ENCODE measurements at places on chromosomes 4 and X. TPM values are rescaled to one million over a fixed set of nuclear protein-coding genes. Genes with fewer than 3 reads are reported as not detected.

- DNase-seq, result peak; percentile 18
Observed at GRCh38 chr4:71026086-71026485, 32.6 kb downstream of the DCK start.

- DNase-seq, result peak; percentile 75
Observed at GRCh38 chr4:78951862-78952472, 12.7 kb upstream of the PAQR3 start.

Gene SMIM14
- 64.2 TPM for total RNA-seq

Gene RAB33A
- 2.9 TPM for total RNA-seq

Gene TRIM61
- total RNA-seq, result 0.54 TPM

Gene BMX
- 1.4 TPM for total RNA-seq

DNA sequence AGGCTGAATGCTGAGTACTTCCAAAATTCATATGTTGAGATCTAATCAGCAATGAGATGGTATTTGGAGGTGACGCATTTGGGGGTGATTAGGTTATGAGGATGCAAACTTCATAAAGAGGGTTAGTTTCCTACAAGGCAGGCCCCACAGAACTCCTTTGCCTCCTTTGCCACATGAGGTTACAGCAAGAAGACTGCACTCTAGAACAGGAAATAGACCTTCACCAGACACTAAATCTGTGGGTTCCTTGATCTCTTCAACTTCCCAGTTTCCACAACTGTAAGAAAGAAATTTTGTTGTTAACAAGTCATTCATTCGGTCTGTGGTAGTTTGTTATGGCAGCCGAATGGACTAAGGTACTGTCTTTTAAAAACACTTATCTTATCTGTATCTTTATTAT lies 681.9 kb upstream of the HS3ST1 start:
- DNase-seq, result no peak

DNA sequence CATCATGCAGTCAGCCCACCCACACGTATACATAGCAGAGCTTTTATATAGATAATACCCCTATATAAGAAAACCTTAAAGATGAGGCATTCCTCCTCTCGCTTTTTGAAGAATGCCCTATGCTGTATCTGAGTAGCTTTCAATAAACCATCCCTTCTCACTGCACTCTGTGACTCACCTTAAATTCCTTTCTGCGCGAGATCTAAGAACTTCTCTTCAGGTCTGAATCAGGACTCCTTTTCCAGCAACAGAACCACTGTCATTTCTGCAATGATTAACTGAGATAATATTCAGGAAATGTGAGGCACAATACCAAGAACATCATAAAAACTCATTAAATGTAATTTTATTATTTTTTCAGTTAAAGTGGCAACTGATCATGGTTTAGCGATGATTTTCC lies 76.4 kb upstream of the DCLK2 start:
- no peak for DNase-seq

GRCh38 chr4:11182031-11182430 lies 246.7 kb downstream of the HS3ST1 start:
- DNase-seq, result no peak

Gene MAOA
- 227 TPM for total RNA-seq

Gene PALLD
- total RNA-seq, result 120 TPM

DNA sequence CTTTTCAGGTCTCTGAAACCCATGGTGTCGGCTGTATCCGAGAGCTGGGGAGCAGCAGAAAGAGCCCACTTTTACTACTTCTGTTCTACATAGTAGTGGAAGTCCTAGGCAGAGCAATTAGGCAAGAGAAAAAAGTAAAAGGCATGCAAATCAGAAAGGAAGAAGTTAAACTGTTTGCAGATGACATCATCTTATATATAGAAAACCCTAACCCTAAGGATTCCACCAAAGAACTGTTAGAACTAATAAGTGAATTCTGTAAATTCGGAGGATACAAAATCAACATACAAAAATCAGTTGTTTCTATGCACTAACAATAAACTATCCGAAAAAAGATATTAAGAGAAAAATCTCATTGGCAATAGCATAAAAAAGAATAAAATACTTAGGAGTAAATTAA lies 95.3 kb downstream of the POLA1 start:
- no peak for DNase-seq

DNA sequence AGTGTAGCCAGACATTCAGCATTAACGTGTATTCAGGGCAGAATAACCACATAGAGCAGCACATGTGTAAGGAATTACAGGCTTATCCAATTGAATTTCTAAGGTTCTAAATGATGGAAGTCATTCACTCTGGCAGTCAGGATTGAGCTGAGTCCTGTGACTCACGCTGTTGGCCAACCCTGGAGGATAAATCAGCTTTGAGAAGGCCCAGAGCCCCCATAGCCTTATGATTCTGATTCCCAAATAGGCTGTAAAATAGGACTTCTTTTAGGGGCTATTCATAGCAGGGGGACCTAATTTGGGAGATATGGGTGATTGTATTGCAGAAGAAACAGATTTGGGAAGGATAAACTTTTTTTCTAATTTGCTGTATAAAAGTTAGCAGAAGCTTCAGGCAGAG lies 8.1 kb upstream of the HPF1 start:
- no peak for DNase-seq

Gene FUNDC1
- 17.0 TPM for total RNA-seq

- no peak for DNase-seq
Observed at GRCh38 chr4:45629717-45630116, 494.1 kb downstream of the GABRG1 start.

Gene ARX
- 0.31 TPM for total RNA-seq

- DNase-seq, result no peak
Observed at GRCh38 chr4:86367577-86367976, 7.7 kb upstream of the MAPK10 start.

- DNase-seq, result no peak
Observed at GRCh38 chrX:150565551-150565950, 2.9 kb upstream of the MTM1 start.

Gene SPACA5
- total RNA-seq, result not detected

- no peak for DNase-seq
Observed at GRCh38 chr4:78567500-78568060, 16.0 kb downstream of the ANXA3 start.

Gene PDZD4
- total RNA-seq, result 7.0 TPM

- DNase-seq, result no peak
Observed at GRCh38 chr4:107351196-107351595, 315.1 kb upstream of the DKK2 start.

GRCh38 chr4:76951672-76952010 lies 2.1 kb downstream of the SEPTIN11 start:
- peak; percentile 65 for DNase-seq

- DNase-seq, result no peak
Observed at GRCh38 chr4:30181512-30181911, 538.7 kb upstream of the PCDH7 start.

DNA sequence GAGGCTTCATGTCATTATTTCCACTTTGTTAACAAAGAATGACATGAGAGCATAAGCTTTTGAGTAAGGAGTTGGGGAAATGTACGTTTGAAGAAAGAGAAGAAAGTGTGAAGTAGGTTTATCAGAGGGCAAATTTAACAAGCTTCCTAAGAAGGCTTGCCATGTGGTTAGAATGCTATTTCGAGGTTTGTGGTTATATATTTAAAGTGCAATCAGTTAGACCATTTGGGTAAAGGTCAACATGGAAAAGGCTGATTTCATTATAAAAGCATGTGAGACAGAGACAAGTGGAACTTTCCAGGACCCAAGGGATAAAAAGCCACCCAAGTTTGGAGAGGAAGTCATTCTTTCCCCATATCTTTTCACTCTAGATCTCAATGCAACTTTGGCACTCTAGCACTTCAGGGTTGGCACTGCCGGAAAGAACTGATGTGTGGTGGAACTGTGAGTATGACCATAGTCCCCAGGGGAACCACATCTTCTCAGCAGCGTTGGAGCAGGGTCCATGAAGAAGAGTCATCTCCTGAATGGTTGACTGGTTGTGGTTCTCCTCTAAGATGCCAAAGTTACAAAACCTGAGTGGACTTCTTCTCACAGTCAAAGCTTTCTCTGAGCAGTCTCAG lies 529.9 kb downstream of the MID1IP1 start:
- DNase-seq, result no peak

Gene BRCC3
- total RNA-seq, result 23.0 TPM

GRCh38 chr4:59553063-59553720 lies 1646.9 kb upstream of the ADGRL3 start:
- no peak for DNase-seq

Gene SH3D19
- total RNA-seq, result 36.8 TPM

DNA sequence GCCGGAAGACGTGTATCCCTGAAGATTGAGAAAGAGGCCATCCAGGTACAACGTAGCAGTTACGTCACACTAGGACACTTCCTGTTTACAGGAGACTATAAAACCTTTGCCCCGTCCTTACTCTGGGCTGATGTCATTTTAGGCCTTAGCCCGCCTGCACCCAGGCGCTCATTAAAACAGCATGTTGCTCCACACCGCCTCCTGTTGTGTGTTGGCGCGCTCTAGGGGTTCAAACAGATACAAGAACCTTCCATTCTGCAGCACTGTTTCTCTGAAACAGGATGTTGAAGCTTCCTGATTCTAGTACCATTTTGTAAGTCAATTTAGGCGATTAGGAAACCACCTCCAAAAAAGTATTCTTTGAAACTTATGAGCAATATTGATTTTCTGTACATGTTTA lies 722.1 kb downstream of the PCDH7 start:
- DNase-seq, result no peak

DNA sequence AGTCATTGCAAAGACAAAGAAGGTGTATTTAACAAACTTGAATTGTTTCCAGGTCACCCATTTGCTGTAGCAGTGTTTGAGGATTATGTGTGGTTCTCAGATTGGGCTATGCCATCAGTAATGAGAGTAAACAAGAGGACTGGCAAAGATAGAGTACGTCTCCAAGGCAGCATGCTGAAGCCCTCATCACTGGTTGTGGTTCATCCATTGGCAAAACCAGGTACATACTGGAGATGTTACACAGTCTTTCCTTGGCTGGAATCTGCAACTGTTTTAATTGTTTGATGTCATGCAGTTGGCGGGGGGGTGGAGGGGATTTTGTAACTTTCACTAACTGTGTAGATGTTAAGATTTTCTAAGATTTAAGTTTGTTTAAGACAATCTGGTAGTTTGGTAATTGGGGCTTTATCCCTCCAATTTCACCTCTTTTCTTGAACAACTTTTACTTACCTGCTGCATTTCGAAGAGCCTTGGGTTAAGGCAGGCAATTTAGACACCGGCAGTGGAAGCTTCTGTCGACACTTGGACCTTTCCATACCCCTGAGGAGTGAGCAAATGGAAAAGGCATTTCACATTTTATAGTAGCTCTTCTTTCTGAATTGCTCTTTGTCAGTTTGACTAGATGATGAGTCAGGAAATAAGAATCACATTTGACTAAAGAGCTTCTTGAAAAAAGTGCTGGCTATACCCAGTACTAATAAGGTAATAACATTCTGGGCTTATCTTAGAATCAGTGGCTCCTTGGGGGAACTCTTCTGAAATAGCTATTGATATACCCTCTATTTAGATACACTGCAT lies 67.4 kb downstream of the EGF start:
- no peak for DNase-seq

Gene CT45A2
- total RNA-seq, result not detected

- DNase-seq, result no peak
Observed at GRCh38 chr4:70559211-70559830, 32.7 kb upstream of the AMBN start.

GRCh38 chr4:111046811-111047210 lies 423.9 kb upstream of the PITX2 start:
- DNase-seq, result no peak

DNA sequence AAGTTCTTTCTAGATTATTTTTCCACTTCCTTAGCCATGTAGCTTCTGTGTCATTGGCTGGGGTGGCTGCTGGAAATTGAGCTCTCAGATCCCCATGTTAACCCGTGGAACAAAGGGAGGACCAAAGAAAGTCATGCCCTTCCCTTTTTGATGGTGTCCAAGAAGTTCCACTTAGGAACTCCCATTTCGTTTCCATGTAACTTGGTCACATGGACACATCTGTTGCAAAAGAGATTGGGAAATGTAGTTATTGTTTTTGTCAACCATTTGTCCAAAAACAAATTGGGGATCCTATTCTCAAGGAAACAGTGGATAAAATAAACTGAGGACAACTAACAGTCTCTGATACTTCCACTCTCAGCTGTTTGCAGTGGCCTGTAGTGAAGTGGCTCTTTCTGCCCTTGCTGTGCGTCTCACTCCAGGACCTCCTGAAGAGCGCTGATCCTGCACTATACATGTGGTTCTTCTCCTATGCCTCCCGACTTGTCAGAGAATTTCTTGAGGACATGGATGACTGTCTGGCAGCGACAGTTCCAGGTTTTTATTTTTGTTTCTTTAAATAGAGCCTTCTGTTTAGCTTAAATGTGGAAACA lies 125.3 kb upstream of the LNX1 start:
- DNase-seq, result no peak

- no peak for DNase-seq
Observed at GRCh38 chr4:55947912-55948725, 626 bp upstream of the CEP135 start.

- no peak for DNase-seq
Observed at GRCh38 chr4:183591301-183591700, 67.7 kb downstream of the RWDD4 start.

DNA sequence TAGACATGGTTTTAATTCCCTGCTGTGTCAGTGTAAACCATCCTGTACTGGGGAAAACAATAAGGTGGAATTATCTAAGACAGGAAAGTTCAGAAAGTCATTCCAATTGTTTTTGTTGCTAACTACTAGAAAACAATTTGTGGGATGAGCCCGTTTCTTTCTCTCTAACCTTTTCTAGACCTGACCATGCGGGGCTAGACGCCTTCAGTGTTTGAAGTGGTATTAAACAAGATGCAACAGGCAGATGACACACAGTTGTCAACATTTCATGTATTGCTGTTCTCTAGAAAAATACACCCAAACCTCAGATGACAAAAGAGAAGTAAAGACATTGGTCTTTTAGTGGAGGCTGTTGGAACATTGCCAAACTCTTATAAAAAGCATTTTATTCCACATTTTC lies 105.7 kb downstream of the FRAS1 start:
- no peak for DNase-seq

DNA sequence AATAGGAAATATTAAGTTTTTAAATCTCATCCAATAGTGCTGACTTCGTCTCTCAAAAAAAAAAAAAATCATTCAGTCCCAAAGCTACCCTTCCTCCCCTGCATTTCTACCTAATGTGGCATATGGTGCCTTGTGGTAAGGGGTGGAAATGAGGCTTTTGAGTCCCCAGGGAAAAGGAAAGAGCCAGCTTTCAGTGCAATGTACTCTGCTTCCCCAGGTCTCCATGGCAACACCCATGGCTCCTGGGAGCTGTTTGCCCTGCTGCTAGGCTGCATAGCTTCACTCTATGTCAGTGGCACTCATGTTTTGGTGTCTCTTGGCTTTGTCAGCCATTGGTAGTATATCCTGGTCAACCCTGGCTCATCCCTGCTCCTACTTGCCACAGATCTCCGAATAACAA lies 175.9 kb downstream of the SLC39A8 start:
- DNase-seq, result peak; percentile 64

GRCh38 chr4:10115797-10116568 lies 616 bp downstream of the WDR1 start:
- peak; percentile 46 for DNase-seq

DNA sequence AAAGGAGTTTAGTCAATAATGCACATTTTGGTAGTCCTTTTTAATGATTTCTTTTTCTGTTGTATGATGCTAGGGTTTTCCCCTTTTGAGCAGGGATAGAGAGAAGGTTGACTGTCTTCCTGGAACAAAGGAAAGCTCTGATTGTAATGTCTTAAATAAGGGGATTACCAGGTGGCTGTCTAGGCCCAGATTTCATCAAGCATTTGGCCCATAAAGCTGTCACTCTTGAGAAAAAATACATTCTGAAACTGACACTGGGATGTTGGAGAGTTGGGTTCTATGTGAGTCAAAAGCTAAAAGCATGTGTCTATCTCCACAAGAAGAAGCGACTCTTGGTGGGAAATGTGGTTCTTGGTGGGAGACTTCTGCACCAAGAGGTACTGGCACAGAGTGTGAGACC lies 26.4 kb downstream of the KIAA1210 start:
- no peak for DNase-seq

Gene TCEAL8
- 49.7 TPM for total RNA-seq

Gene PARM1
- 62.3 TPM for total RNA-seq
